AG10803 (cell line): ENCODE measurements at places on chromosomes 7 and 10.

DNA sequence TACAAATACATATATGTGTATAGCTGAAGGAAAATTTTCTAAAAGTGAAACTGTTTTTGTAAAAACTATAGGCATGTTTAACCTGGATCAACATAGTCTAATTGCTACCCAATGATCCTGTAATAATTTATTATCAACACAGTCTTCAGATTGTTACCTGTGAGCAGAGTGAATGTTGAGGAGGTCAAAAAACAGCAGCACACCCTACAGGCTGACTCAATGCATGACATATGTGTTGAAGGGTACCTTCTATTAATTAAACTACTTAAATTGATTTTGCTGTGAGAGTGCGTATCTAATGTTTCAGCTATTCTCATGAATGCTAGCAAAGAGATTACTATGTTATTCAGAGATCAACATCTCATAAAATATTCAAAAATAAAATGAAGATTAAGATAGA, 411.4 kb downstream of the TNS3 start:
- DNase-seq: no peak

- no peak for DNase-seq
These were observed 1.3 kb downstream of the CTTNBP2 start for GRCh38 chr7:117871778-117872538.

GRCh38 chr7:148695953-148696352, 2.8 kb upstream of the CUL1 start:
- DNase-seq: no peak

- DNase-seq: no peak
These were observed 10.2 kb downstream of the GIGYF1 start for GRCh38 chr7:100683659-100684533.

- no peak for DNase-seq
These were observed 23.3 kb downstream of the CALML3 start for GRCh38 chr10:5547931-5548660.

DNA sequence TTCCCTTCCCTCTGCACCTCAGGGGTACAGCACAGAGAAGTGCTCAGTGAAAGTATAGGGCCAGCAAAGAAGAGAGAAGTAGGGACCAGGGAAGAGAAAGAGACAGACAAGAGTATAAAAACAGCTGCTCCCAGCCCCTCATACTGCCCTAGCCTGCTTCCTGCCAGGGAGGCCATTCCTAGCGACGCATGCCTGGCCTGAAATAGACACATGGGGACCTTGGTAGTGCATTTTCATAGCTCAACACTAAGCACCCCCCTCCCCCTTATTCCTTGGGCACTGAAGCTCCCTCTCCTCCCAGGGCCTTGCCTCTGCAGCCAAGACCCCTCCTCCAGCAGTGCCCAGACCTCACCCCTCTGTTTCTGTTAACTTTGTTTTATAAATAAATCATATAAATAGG, 64.7 kb downstream of the ZMIZ1 start:
- DNase-seq: no peak

GRCh38 chr7:91916051-91916440, 24.6 kb upstream of the AKAP9 start:
- DNase-seq: no peak
